NB4 (cell line): ENCODE measurements at places on chromosomes 5 and 9.

DNA sequence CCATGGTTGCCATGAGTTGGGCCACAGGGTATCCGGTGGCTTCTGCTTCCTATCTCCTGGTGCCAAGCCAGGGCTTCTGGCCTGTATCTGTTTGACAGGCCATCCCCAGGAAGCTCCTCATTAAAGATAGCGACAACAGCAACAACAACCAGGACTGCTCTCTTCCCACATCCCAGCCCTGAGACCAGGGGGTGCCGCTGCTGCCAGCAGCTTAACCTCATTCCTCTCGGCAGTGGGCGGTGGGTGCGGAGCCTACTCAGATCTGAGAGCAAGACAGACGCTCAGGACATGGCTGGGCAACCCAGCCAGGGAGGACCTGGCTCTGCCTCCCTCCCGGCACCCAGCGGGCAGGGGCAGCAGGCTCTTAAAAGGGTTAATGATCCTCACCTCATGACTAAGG, 98.3 kb downstream of the PSD2 start:
- no peak for DNase-seq

GRCh38 chr5:59274106-59274636, 619.4 kb downstream of the PDE4D start:
- no peak for DNase-seq

DNA sequence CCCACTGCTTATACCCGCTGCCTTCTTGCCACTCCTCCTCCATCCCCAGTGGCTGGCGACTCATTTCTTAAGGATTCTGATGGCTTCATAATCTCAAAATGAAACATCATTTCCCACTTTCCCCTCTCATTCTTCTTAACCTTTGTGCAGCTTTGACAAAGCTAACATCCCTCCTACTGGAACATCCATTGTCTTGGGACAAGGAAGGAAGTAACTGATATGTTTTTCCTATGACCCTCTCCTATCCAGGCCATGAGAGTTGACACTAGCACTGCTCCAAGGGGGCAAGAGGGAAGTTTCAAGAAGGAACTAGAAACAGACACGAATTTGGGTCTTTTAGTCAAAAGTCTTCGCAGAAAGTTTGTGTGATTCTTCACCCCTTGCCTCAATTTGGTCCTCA, 71.7 kb upstream of the SNX2 start:
- no peak for DNase-seq

DNA sequence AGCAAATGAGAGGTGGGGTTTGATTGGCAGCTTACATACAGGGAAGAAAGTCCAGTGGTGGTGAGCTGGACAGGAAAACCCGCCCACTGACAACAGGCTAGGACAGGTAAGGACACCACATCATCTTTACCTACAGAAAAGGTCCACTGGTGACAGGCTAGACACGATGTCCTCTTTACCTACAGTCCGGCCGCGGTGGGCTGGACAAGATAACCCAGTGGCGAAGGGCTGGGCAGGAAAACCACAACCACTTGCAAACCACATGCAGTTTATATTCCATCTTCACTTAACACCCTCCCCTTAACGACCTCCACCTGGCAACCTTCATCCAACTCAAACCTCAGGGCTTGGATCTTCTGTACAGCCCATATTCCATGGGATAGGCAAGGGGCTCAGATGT, 5.0 kb upstream of the NIPAL4 start:
- DNase-seq = no peak

DNA sequence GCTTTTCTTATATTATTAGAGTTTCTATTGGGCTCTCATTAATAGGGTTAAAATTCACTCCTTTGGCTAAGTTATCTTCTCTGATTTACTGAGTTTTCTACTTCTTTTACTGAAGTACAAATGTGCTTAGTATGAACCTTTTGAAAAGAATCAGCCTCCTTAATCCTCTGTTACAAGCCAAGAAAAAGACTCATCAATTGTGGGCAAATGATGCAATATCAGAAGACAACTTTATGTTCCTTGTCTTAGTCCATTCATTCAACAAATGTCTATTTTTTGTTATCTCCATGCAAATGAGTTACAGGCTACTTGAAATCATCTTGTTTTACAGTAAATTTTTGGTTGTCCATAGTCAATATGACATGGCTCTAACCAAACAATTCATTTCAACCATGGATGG, 40.3 kb downstream of the SNCAIP start:
- no peak for DNase-seq

DNA sequence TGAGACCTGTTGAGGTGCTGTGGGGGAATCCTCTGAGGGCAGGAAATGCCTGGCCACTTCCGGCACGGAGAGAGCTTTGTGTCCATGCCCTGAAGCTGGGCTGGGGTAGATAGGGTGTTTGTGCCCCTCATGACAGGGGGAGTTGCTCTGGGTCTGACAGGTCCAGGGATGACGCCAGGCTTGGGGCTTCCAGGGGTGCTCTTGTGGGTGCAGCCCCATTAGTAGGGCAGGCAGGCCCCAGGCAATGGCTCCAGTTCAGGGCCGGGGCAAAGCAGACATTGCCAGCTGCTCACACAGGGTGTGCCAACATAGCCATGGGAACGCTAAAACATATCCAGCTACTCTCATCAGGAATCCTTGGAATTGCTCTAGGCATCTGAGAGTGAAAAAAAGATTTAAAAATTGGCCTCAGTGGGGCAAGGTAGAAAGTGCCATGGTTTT, 21.1 kb downstream of the PITX1 start:
- no peak for DNase-seq

DNA sequence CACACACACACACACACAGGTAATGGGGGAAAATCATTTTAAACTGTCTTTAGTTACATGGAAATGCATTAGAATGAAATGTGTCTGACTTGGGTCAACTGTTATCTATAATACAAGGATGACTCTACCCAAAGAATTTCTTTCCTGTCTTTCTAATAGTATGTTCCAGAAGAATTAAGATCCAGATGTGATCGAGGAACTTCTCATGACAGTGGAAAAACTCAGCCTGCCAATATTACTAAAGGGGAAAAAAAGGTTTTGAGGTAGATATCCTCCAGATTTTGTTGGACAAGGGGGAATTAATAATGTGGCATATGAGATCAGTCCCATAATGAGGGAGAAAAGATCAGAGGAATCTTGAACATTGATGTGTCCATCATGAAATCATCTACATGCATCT, 190.6 kb upstream of the MAP3K1 start:
- DNase-seq = no peak

DNA sequence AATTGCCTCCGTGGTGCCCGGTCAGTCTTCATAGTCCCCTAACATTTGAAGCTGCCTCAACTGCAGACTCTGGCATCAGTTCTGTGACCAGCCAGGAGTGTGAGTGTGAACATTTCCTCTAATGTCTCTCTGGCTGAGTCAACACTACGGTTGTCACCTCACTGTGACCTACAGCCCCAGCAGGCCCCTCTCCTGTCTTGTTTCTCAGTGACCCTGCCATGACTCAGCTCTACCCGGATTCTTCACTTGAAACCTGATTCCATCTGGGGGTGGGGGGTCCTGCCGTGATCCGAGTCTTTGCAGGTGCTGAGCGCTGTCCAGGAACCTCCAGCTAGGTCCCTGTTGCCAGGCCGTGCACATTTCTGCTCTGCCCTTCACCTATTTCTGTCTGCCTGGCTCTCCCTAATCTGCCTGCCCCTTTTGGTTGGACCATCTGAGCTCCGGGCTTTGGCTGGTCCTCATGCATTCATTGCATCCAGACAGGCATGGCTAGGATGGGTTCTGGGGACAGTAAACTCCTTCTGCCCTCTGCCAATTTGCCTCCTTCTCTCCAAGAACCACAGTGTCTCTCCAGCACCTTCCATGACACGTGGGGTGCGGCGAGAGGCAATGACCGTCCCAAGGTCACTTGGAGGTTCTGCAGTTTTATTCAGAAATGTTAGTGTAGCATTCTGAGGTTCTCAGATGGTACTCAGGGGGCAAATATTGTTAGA, 24.2 kb downstream of the STC2 start:
- DNase-seq = no peak

DNA sequence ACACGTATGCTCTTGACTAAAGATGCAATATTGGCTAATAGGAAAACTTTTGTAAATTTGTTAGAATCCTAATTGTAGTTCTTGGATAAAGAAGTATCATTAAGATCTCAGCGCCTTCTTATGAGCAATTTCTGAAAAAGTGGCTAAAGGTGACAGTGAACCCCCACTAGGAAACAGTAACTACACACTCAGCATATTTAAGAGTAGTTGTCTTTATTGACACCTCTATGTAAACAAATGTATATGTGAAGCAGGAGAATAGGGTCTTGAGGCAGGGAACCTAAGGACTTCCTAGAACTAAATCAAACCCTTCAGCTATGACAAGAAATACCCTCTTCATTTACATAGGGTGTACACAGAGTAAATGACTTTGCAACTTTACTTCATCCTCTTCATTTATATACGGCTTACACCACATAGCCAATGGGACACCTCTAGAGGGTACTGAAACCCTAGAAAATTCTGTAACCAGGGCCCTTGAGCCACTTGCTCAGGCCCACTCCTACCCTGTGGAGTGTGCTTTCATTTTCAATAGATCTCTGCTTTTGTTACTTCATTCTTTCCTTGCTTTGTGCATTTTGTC, 2.8 kb downstream of the NIPSNAP3A start:
- DNase-seq = peak; percentile 18

GRCh38 chr9:82621447-82621846, 441.5 kb downstream of the RASEF start:
- no peak for DNase-seq

DNA sequence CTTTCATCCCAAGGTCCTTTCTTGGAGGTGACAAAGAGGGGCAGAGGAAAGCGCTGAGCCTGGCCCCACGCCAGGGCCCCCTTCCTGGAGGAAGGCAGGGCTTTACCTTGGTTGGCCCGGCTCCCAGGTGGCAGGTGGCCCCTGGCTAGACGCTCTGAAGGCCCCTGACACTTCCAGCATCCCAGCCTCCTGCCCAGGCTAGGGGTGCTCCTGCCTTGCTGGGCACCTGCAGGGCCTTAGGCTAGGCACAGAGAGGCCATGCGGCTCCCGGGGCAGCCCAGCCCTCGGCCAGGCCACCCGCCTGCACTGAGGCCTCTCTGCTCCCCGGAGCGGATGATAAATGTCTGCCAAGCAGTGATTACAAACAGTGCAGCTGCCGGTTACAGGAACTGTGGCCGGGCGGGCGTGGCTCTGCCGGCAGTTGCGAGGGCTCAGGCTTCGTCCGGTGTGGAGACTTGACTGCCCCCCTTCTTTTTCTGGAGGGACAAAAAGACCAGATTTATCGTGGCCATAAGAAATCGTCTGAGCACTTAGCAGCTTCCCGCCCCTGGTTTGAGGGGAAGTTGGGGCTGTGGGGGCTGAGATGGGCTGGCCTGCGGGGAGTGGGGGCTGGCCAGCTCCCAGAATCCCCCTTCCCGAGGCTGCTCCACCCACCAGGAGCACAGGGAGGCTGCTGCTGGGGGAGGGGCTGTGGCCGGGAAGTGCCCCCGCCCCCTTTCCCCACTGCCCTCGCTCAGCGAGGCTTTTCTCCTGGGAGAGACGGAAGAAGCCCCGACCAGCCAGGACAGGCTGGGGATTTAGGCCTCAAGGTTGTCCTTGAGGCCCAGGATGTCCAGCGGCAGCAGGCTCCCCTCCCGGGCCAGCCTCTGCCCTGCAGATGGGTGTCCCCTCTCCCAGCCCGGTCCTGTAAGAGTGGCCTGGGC, 31.6 kb upstream of the UBAC1 start:
- peak; percentile 89 for DNase-seq

DNA sequence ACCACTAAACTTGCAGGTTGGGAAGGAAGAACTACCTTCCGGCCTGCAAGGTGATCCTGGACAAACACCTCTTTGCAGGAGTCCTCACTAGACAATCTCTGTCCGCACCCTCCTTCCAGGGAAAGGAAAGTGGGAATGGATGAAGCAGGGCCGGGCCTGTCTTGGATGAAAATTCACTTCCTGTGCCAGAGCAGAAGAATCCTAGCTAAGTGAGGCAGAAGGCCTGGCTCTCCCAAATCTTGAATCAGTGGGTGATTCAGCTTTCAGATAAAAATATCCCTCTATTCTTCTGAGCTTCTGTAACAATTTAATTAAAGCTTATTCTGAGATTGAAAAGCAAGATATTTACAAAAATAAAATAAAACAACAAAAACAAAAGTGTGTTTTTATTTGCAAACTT, 281.9 kb upstream of the TLE4 start:
- DNase-seq = no peak

DNA sequence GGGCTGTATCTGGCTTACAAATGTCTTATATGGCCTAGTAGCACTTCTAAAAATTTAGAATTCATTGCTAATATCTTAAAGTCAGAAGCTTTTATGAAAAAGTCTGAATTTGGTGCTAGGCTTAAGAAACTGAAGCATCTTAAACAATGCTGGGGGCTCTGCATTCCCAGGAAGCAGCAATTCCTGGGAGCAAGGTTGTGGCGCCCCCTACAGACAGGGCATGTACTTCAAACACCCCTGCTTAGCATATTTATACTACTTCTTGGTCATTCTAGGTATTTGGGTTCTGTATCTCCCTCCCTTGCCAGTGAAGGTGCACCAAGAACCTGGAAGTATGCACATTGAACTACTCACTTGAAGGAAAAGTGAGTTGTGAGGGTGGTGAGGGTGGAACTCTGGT, 64.6 kb upstream of the GRIA1 start:
- DNase-seq = peak; percentile 12

GRCh38 chr5:74772359-74772758, 5.3 kb downstream of the NSA2 start:
- no peak for DNase-seq

- DNase-seq = no peak
Observed at GRCh38 chr5:168898247-168898911, 319.2 kb upstream of the PANK3 start.

GRCh38 chr5:145479271-145479670, 355.9 kb downstream of the PRELID2 start:
- DNase-seq = no peak

- DNase-seq = peak; percentile 11
Observed at GRCh38 chr5:127839072-127839471, 135.9 kb downstream of the CCDC192 start.

DNA sequence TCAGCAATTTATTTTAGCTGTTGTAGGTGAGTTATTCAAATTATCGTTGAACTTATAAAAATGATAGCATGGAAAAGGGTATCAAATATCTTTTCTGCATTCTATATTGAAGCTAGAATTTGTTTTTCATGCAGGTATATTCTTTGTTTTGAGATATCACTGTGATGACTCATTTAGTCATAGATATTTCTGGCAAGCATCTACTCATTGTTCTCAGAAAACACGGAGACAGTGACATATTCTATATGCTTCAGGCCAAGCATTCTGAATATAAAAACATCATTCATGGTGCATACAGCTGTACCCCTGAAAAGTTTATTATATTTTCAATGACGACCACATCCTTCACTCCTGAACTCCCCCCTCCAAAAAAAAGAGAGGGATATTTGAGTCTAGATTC, 150.3 kb upstream of the GRIA1 start:
- DNase-seq = no peak

- no peak for DNase-seq
Observed at GRCh38 chr5:155258161-155258560, 244.6 kb downstream of the KIF4B start.

GRCh38 chr9:90555351-90556057, 87.1 kb downstream of the DIRAS2 start:
- no peak for DNase-seq

- no peak for DNase-seq
Observed at GRCh38 chr5:58641533-58641932, 58.7 kb downstream of the RAB3C start.

GRCh38 chr5:176519810-176520720, 17.1 kb downstream of the RNF44 start:
- DNase-seq = no peak
